Activated T-cell treated with anti-CD3 and anti-CD28 coated beads, Interleukin-2, amount 50 U/mL, for 72 hours (primary cell): ENCODE measurements at places on chromosomes 6 and 20. TPM values are rescaled to one million over a fixed set of nuclear protein-coding genes. Genes with fewer than 3 reads are reported as not detected.

Gene TINAG
- not detected for total RNA-seq

DNA sequence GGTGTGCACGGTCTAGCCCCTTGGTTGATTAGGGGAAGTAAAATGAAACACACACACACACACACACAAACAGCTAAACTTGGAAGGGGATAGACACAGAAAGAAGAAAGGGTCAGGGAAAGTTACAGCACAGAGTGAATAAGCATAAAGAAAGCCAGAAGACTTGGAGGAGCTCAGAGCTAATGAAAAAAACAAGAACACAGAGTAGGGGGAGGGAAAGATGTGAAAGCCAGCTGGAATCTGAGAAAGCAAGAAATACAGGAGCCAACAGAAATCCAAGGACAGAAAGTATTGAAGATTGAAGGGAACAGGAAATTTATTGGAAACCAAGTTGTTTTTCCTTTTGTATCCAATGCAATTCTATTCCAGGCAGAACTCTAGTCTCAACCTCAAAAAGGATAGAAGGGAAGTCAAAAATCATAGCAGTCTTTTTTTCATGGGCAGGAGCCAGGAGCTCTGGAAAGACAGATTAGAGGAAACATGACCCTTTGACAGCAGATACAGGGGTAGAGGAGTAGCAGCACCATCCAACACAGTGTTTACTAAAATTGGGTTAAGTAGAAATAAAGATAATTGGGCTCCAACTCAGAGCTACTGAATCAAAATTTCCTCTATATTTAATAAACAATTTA lies 10.1 kb downstream of the HMGCLL1 start:
- no peak overlapping the region for H3K4me3 ChIP-seq
- H3K4me1 ChIP-seq, result no peaks in the 10 kb centered on the region
- no peaks in the 10 kb centered on the region for H3K27me3 ChIP-seq

Gene GABRR2
- 0.46 TPM for total RNA-seq

DNA sequence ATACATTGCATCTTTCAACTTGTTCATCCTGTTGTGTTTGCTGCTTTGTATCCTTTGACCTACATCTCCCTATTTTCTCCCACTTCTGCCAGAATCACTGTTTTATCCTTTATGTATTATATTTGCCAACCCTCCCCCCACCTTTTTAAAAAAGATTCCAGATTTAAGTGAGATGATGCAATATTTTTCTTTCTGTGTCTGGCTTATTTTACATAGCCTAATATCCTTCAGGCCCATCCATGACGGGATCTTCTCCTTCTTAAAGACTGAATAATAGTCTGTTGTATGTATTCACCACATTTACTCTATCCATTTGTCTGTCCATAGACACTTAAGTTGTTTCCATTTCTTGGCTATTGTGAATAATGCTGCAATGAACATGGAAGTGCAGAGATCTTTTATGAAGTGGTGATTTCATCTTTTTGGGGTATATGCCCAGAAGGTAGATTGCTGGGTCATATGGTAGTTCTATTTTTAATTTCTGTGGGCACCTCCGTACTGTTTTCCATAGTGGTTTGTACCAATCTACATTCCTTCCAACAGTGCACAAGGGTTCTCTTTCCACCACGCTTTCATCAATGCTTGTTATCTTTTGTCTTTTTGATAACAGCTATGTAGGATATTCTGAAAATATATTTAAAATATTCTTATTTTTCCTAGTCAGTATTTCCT lies 181.0 kb downstream of the CDKAL1 start:
- no peaks in the 10 kb centered on the region for H3K36me3 ChIP-seq
- H3K27me3 ChIP-seq, result no peaks in the 10 kb centered on the region
- DNase-seq, result no peak

GRCh38 chr6:27863962-27864905 lies 48.0 kb downstream of the OR2B2 start:
- H3K36me3 ChIP-seq, result peaks cover 6% of the 10 kb centered on the region
- no peaks in the 10 kb centered on the region for H3K27me3 ChIP-seq
- peak; percentile 41 for DNase-seq
- H3K4me1 ChIP-seq, result peaks cover 62% of the 10 kb centered on the region

GRCh38 chr20:44884907-44885391 lies 556 bp upstream of the YWHAB start:
- H3K36me3 ChIP-seq, result peaks cover 3% of the 10 kb centered on the region
- H3K4me1 ChIP-seq, result peaks cover 53% of the 10 kb centered on the region
- peak overlapping the region; percentile 92 for H3K27ac ChIP-seq
- no peaks in the 10 kb centered on the region for H3K27me3 ChIP-seq

- H3K36me3 ChIP-seq, result no peaks in the 10 kb centered on the region
- no peak overlapping the region for H3K4me3 ChIP-seq
- no peaks in the 10 kb centered on the region for H3K27me3 ChIP-seq
- no peak for DNase-seq
- no peaks in the 10 kb centered on the region for H3K4me1 ChIP-seq
Measured at GRCh38 chr20:41275301-41275731, 42.2 kb downstream of the ZHX3 start.

Gene LST1
- total RNA-seq, result 27.0 TPM

- no peak overlapping the region for H3K27ac ChIP-seq
- DNase-seq, result no peak
- H3K4me3 ChIP-seq, result no peak overlapping the region
Measured at GRCh38 chr20:16290358-16290757, 282.9 kb downstream of the KIF16B start.

DNA sequence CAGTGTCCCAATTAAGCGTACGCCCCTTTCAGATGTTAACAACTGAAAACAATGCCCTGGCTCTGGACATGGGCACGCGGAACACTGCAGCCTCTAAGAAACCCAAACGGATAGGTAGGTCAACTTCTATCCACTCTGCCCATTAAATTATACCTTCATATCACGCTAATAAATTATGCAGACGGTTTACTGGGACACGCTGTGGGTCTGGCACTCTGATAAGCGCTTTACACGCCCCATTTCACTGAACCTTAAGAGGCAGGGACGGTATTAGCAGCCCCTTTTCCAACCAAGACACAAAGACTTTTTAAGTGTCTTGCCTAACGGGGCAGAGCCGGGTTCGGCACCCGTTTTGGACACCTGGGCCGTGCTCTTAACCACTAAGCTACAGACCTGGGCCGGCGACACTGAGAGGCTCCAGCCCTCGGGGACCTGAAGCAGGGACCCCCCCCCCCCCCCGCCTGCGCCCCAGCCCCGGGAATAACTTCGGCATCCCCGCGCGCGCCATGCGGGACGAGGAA lies 744 bp downstream of the STAU1 start:
- H3K27ac ChIP-seq, result peak overlapping the region; percentile 64
- peaks cover 3% of the 10 kb centered on the region for H3K36me3 ChIP-seq
- H3K4me1 ChIP-seq, result peaks cover 52% of the 10 kb centered on the region
- DNase-seq, result peak; percentile 29
- peak overlapping the region; percentile 91 for H3K4me3 ChIP-seq

- H3K27ac ChIP-seq, result no peak overlapping the region
Measured at GRCh38 chr6:112215488-112216284, 38.7 kb downstream of the LAMA4 start.

GRCh38 chr6:136740050-136740974 lies 52.0 kb downstream of the MAP3K5 start:
- no peaks in the 10 kb centered on the region for H3K4me1 ChIP-seq
- H3K27ac ChIP-seq, result peak overlapping the region; percentile 12
- no peak overlapping the region for H3K4me3 ChIP-seq

DNA sequence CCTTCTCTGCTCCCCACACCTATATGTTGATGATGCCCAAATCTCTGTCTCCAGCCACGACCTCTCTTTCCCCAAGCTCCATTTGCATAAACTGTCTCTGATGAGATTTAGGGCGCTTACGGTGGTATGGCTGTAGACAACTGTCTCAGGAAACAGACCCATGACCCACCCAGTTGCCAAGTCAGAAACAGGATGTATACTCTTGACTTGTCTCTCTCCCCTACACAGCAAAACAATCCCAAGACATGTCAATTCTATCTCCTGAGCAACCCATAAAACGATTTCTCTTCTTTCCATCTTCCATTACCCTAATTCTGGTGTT lies 13.9 kb downstream of the GNL1 start:
- no peak for DNase-seq
- H3K27me3 ChIP-seq, result no peaks in the 10 kb centered on the region
- peaks cover 38% of the 10 kb centered on the region for H3K4me1 ChIP-seq
- peak overlapping the region; percentile 78 for H3K4me3 ChIP-seq
- H3K36me3 ChIP-seq, result peaks cover 1% of the 10 kb centered on the region

Gene AIF1
- 98.1 TPM for total RNA-seq

GRCh38 chr6:108711826-108712225 lies 136.4 kb upstream of the ARMC2 start:
- no peak for DNase-seq
- no peaks in the 10 kb centered on the region for H3K36me3 ChIP-seq
- H3K27me3 ChIP-seq, result no peaks in the 10 kb centered on the region
- H3K27ac ChIP-seq, result no peak overlapping the region
- H3K4me1 ChIP-seq, result peaks cover 17% of the 10 kb centered on the region

GRCh38 chr6:1392813-1393640 lies 3.7 kb downstream of the FOXF2 start:
- no peak for DNase-seq
- peaks cover 79% of the 10 kb centered on the region for H3K27me3 ChIP-seq
- peak overlapping the region; percentile 49 for H3K4me3 ChIP-seq

Gene BCAS1
- total RNA-seq, result not detected

Gene MCHR2
- total RNA-seq, result not detected

GRCh38 chr6:101011186-101011585 lies 130.1 kb upstream of the ASCC3 start:
- no peak for DNase-seq
- peak overlapping the region; percentile 6 for H3K4me3 ChIP-seq
- no peaks in the 10 kb centered on the region for H3K27me3 ChIP-seq
- H3K4me1 ChIP-seq, result peaks cover 26% of the 10 kb centered on the region
- H3K36me3 ChIP-seq, result no peaks in the 10 kb centered on the region

Gene SLC22A1
- 2.4 TPM for total RNA-seq
